ENCODE measurements at places on chromosomes 5 and 9.

- peak; percentile 70 for DNase-seq
Measured at GRCh38 chr9:129487658-129488483, 133.0 kb downstream of the C9orf50 start.

DNA sequence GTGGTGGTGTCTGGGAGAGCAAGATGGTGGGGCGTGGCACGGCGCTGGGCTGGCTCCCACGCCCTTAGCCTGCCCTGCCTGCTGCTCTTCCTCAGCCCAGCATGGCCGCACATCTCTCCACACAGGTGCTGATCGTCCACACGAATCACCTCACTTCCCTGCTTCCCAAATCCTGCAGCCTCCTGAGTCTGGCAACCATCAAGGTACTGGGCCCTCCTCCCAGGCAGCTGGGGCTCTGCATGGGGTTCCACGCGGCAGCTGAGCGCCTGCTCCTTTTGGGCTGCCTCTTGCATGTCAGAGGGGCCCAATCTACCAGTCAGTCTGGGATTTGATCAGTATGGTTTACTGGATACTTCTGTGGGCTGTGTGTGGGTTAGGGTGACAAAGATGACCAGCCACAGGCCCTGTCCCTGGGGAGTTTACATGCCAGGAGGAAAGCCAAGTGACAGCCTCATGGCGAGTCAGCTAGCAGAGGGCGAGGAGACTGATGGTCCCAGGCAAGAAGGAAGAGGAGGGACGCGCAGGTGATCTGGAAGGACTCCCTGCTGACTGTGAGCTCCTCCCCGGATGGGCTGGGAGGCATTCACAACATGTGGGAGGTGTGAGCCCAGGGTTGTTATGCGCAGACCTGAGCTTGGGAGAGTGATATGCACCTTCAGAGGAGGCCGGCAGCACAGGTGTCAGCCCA is 6.0 kb downstream of the LRSAM1 start:
- DNase-seq = no peak

DNA sequence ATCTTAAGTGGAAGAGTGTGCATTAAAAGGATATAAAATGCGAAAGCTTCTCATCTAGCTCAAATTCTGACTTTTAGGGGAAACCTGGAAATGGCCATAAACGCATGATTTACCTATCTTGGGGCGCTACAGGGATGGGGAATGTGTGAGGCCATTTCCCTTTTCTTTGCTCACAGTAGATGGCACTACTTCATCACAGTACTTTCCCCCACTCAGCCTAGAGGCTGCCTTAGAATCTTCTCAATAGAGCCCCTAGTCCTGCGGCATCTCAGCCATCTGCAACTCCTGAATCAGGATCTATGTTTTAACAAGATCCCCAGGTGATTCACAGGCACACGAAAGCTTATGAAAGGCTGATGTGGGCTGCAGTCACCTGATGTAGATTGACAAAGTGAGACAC is 110.8 kb downstream of the LHFPL2 start:
- DNase-seq = peak; percentile 58

DNA sequence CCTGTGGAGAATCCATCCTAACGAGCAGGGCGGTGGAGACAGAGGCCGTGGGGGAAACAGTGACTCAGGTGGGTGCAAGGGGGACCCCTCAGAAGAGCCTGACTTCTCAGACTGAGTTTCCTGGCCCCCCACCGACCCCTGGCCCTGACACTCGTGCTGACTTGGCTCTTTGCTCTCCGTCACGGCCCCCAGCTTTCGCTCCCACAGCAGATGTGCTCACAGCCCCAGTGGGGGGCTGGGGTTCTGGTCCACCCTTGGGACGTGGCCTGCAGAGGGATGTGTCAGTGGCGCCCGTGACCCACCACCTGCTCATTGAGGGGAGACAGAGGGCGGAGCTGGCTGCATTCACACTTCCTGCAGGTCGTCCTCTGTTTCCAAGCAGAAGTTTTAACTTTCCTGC is 62.9 kb upstream of the IRX4 start:
- no peak for DNase-seq

DNA sequence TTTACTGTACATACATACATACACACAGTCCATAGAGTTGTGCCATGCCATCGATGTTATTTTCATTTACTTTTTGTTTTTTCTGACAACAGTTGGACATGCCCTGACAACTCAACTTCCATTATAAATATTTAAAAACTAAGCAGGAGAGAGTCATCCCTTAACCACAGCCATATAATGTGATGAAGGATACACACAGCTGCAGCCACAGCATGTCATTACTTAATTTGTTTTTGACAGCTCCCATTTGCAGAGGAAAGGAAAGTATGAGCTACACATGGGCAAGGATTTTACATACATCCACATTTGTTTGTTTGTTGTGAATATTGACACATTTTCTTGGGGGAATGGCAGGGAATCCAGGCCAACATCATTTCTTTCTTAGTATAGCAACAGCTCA is 91.5 kb upstream of the TUT7 start:
- no peak for DNase-seq

- peak; percentile 62 for DNase-seq
Measured at GRCh38 chr5:14250084-14250695, 107.0 kb downstream of the TRIO start.

- no peak for DNase-seq
Measured at GRCh38 chr9:98363644-98364043, 108.2 kb upstream of the TBC1D2 start.

DNA sequence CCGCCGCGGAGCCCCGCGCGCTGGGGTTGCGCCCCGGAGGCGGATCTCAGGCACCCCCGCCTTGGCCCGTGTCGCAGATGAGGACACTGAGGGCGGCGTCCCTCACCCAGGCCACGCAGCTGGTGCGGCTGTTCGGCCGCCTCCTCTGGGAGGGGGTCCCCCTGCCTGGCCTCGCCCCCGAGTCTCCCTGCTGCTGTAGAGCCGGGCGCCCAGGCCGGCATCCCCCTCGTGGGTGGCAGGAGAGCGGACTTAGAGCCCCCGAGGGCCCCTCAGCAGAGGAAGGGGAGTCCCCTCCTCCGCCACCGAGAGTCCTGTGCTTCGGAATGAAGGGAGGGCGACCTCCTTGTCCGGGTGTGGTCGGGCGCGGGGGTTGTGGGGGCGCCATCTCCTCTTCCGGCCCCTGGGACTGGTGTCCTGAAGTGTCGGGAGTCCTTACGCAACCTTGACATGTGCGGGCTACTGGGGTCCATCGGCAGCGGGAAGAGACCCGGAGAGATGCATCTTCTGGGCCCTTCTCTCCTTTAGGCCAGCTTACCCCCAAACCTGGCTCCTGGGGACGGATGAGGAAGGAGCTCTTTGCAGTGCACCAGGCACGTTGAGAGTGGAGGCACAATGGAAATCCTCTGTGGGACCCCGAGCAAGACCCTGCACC is 11.7 kb upstream of the EXOSC2 start:
- no peak for DNase-seq

GRCh38 chr5:16899171-16899570 is 36.9 kb downstream of the MYO10 start:
- DNase-seq = no peak

DNA sequence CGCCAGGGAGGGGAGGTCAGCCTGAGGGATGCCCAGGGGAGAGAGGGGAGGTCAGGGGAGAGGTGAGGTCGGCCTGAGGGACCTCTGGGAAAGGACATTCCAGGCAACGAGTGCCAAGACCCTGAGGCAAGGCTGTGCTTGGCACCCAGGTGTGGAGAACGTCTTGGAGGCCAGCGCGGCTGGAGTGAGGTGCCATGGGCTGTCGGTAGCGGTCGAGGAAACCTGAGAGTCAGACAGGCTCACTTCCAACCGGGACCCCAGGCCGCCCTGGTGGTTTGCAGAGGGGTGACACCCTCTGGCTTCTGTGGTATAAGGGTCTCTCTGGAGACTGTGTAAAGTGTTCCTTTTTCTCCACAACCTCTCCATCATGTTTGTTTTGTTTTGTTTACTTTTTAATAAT is 82.9 kb downstream of the CACNA1B start:
- DNase-seq = no peak

DNA sequence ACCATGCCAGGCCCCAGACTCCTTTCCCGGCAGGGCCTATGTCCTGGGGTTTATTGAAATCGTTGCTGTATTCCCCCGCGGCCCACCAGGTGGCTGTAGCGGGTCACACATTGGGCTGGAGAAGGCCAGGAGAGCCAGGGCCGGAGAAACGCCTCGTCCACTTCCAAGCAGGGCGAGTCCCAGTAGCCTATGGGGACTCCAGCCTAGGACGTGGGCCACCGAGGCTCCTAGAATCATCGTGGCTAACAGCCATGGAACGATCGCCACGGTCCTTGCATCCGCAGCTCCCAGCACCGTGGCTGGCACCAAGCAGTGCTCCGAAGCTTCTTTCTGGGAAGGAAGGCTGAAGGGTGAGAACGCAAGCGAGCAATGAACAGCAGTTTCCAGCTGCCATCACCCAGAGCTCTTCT is 87.7 kb downstream of the ENTREP1 start:
- DNase-seq = peak; percentile 59

DNA sequence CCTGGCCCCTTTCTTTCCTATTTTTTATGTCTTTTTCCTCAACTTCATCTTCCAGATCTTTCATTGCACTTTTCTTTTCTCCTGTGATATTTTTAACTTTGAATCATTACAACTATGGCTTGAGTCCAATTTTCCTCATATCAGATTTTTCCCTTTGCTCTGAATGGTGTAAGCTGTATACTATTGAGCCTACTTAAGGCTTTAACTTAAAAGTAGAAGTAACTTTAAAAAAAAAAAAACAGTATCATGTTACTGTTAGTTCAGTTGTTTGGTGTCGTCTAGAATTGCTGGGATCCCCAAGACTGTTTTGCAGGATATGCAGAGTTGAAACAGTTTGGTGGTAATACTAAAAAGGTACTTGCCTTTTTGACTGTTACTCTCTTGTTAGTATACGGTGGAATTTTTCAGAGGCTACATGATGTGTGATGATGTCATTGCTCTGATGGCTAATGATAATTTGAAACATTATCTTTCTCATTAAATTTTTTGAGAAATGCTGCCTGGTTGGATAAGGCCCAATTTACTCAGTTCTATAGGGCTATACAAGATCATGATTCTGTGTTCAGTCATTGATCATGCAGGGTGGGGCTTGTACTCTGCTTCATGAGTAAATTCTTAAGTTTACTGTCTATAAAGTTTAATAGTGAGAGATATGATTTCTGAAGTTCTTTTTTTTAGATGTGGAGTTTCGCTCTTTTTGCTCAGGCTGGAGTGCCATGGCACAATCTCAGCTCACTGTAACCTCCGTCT is 8.8 kb downstream of the NAA35 start:
- no peak for DNase-seq

DNA sequence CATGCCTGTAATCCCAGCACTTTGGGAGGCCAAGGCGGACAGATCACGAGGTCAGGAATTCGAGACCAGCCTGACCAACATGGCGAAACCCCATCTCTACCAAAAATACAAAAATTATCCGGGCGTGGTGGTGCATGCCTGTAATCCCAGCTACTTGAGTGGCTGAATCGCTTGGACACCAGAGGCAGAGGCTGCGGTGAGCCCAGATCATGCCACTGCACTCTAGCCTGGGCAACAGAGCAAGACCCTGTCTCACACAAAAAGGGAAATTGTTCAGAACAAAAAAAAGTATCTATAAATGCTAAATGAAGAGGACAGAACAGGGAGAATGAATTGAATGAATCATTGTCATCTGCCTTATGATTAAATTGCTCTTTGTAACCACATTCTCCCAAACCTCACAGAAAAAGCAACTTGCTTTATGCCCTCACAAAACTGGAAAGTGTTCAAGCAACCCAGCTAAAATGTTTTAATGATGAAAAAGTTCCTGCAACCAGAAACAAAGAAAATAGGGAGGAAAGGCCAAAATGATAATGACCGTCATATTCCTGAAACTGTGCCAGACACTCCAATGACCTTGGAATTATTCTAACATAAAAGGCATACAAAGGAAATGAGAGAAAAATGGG is 83.7 kb downstream of the SERINC5 start:
- DNase-seq = no peak

DNA sequence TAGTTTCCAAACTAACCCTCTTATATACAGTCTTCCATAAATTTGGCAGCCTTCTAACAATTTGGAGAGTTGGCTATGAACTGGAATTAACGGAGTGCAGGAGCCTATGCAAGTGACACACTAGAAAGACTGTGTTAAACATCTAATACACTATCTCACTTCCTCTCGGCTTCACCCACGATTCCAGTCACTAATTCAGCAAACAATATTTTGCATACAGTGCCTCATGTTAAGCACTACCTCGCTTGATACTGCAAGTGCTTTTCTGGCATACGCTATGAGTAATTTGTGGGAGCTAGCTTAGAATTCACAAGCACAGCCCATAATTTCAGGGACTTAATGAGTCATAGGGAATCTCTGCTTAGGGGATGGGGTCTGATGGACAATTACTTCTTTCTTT is 102.5 kb downstream of the ST8SIA4 start:
- DNase-seq = no peak

- no peak for DNase-seq
Measured at GRCh38 chr9:33229359-33230114, 10.4 kb upstream of the SPINK4 start.

DNA sequence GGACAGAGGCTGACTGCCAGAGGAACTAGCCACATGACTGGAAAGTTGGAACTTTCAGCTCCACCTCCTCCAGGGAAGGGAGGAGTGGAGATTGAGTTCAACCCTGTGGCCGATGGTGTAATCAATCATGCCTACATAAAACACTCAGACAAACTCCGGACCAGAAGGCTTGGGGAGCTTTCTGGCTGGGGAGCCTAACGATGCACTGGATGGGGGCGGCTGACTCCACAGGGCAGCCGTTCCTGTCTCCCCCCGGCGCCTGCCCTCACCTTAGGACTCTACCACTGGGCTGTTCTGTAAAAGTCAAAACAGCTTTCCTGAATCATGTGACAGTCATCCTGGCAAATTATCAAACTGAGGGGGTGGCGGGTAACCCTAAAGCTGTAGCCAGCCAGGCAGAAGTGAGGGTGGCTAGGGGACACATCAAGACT is 58.0 kb downstream of the GOLM1 start:
- DNase-seq = no peak

DNA sequence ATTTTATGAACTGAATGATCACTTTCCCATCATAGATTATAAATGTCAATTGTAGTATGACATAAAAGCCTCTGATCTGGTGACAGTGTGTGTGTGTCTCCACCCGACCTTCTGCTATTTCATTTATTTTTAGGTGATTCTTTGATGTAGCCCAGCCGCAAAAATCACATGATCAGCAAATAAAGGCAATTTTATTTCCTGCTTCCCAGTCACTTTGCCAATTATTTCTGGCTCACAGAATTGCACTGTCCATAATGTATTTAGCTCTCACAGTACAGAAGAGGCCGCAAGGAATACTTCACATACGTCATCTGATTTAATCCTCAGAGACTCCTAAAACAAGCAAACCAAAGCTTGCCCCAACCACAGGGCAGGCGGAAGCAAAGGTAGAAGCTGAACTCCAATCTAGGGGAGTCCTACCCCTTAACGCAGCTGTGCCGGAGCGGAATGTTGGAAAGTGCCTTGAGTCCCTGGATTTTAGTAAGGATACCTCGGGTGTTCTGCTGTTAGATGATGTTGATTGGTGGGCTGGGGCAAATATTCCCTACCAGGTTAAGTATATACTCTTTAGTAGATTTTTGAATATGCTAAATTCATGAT is 384.0 kb upstream of the IRX4 start:
- DNase-seq = no peak

Data from brain microvascular endothelial cell (primary cell).